ENCODE measurements at places on chromosomes 1 and 21. TPM values are rescaled to one million over a fixed set of nuclear protein-coding genes. Genes with fewer than 3 reads are reported as not detected.

Gene PTPRU
- 15.9 TPM for total RNA-seq

Gene MYBPH
- not detected for total RNA-seq

Gene ZNF593
- total RNA-seq: 30.5 TPM

Gene MUL1
- total RNA-seq: 47.8 TPM

Gene MARK1
- total RNA-seq: 20.0 TPM

Gene PIGR
- total RNA-seq: not detected

Gene CYP4Z1
- total RNA-seq: 0.35 TPM

Gene GJA8
- not detected for total RNA-seq

Gene OR6K3
- total RNA-seq: not detected

Gene SPRR2E
- total RNA-seq: not detected

Gene SPRR2B
- total RNA-seq: not detected

Gene OR2T35
- not detected for total RNA-seq

Gene MATN1
- not detected for total RNA-seq

Gene DYRK3
- total RNA-seq: 16.5 TPM

Gene GNG4
- total RNA-seq: not detected

Gene LAX1
- total RNA-seq: not detected

Gene CELA2B
- not detected for total RNA-seq

Gene NUDC
- total RNA-seq: 82.3 TPM

Gene OR2T3
- total RNA-seq: not detected

Gene SPRR4
- not detected for total RNA-seq

Gene MYOG
- not detected for total RNA-seq

Gene LAMB3
- 4.7 TPM for total RNA-seq

Gene FCN3
- total RNA-seq: 36.6 TPM

Gene C1orf167
- total RNA-seq: 0.85 TPM
